ENCODE measurements at places on chromosomes 12 and 14.

DNA sequence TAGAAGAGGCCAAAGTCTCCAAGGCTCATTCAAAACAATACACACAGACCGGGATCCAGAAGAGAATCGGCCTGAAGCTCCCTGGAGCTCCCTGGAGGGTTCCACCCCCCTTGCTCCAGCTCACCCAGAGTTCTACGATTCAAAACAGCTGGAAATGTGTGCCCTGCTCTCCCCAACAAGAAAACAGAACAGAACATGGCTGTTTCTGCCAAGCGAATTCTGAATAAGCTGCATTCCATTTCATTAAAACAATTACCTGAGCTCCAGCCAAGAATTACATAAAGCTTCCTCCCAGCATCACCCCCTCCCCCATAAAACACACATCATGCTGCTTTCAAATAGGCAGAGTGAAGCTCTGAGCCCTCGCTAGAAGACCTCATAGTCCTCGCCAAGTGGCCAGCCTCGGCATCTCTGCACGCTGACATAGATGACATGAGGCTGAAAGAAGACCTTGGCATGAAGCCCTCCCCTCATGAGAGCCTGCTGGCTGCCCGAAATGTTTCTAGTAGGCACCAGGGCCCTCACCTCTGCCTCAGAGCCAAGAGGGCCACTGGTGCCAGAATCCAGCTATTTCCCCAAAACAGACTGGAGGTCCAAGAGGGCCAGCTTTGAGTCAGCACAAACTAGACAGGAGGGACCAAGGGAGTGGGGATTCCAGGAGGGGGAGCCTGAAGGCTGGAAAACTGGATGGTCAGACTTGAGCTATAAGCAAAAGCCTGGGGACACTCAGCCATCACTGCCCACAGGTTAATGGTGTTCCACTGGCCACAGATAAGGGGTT, 8.3 kb downstream of the PXN start:
- DNase-seq, result no peak

GRCh38 chr14:74841230-74842207, 34.4 kb downstream of the PROX2 start:
- no peak for DNase-seq

DNA sequence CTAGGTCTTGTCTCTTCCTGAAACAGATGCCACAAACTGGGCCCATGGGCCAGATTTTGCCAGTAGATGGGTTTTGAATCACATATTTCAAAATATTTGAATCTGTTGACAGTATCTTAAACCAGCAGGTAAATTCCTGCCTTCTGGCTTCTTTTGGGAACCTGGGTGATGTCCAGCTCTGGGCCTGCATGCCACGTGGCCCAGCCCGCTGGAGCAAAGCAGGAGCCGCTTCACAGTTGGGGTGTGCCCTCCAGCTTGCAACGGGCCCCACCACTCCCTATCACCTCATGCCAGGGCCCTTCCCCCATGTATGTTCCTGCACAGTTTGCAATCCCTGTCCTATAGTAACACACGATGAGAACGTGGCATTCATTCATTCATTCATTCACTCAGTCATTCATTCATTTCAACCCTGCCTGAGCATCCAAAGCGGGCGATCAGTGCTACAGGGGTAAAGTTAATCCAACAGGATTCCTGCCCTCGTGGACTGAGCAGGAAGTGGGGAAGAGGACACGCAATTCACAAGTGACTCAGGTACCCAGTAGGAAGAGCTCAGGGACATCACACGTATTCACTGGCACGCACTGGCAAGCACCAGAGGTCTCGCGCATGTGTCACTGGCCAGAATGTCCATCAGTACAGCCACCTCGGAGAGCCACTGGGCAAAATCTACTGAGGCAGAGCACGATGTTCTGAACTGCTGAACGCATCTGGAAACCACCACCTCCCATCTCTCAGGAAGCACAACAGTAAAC, 27.8 kb downstream of the SCARB1 start:
- DNase-seq, result no peak

DNA sequence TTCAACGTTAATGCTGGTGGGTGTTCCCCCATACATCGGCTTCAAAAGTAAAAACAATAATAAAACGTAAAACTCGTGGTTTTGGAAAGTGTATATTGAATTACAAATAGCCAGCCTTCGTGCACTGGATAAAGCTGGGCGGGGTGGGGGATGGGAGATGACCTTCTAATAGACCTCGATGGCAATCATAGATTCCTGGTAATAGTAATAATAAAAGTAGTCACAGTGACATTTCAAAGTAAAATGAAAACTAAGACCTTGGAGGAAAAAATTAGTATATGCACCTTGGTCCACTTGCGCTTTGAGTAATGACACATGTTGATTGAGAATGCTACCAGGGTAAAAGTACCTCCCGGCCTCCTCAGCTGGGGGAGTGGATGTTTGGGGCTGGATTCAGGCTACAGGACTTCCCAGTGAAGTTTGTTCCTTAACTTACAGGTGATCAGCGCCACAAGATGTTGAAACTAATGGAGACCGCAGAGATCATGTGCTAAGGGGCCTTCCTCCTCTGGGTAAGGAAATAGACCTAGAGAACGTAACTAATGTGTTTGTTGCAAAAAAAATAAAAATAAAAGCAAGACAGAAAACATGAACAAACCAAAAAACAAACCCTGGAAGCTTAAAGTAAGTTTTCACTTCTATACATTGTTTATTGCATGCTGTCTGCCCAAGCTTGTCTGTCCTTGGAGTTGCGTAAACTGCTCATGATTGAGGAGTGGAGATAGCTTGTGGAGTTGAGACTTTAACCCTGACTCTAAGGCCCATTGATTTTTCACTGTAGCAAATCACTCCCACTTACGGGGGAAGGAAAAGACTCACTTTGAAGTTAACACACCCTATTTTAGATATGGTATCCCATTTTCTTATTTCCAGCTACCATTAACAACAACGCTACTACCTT, 907 bp upstream of the LRIG3 start:
- DNase-seq, result no peak

GRCh38 chr12:69329669-69330428, 18.3 kb upstream of the LYZ start:
- DNase-seq, result no peak

- peak; percentile 69 for DNase-seq
Measured at GRCh38 chr14:99415496-99416281, 65.0 kb downstream of the SETD3 start.

- no peak for DNase-seq
Measured at GRCh38 chr14:29745863-29746262, 181.8 kb downstream of the PRKD1 start.

DNA sequence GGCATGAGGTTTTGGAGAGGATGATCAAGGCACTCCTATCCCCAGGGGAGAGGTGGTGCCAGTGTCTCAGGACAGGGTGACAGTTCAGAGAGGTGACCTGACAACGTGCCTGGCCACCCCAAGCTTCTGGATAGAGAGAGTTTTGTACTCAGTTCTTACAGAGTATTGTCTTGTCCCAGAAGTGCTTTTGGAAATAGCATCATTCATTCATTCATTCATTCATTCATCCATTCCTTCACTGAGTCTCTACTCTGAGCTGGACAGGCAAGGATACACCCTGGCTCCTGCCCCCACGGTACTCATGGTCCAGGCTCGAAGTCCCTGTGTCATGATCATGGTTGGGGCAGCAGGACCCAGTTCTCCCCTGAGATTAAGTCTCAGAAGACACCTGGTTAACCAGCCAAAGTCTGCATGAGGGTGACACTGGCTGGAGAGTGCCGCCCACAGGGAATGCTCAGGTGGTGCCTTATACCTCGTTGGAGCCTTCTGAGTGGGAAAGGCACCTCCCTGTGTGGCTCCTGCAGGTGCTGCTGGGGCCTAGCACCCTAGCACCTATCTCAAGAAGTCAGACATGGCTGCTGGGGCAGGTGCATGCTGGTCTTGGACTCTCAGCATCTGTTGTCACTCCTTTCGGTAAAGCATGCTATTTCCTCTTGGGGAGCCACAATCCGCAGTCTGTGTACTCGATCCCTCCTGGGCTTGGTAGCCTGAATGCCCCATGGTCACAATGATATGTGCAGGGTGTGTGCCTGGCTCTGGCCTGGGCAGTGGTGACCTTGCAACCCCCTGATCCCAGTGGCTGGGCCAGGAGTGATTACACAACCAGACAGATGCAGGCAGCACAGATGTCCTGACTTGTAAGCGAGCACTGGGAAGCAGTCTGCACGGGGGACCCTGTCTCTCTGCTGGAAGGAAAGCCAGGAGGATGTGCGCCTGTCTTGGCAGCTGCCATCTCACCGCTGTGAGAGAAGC, 57.8 kb downstream of the C14orf132 start:
- no peak for DNase-seq

GRCh38 chr12:27194644-27195043, 49.4 kb upstream of the STK38L start:
- peak; percentile 78 for DNase-seq

- DNase-seq, result peak; percentile 87
Measured at GRCh38 chr12:48995086-48995879, 3.9 kb downstream of the DDN start.

GRCh38 chr14:21036751-21037150, 2.1 kb upstream of the RNASE13 start:
- DNase-seq, result no peak

- no peak for DNase-seq
Measured at GRCh38 chr12:4829161-4829792, 80.4 kb upstream of the KCNA1 start.

DNA sequence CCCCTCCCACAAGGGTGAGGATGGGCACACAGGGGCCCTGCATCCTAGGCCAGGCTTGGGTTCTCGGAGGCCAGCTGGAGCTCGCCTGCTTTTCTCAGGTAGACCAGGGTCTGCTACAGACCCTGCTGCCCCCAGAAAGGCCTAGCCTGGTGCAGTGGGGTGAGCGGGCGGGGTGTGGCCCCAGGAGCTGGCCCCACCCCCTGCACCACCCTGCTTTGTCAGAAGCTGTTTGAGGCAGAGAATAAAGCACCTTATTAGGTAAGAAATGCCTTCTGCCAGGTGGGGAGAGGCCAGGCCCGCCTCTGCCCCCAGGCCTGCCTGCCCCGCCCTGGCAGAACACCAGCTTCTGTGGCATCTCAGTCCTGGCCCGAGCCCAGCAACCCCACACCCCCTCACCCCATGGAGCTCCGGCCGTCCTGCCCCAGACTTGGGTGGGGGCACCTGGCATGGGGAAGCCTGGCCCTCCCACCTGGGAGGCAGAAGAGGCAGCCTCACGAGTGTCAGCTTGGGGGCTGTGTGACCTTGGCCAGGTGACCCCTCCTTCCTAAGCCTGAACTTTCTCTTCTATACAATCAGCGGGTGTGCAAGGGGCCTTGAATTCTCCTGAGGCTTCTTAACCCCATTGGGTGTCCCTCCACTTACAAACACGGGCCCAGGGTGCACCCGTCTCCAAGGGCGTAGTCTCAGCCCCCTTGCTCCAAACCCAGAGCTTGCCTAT, 43.2 kb downstream of the KRT80 start:
- no peak for DNase-seq

- no peak for DNase-seq
Measured at GRCh38 chr14:49951691-49952345, 58.9 kb downstream of the ARF6 start.

GRCh38 chr12:69055706-69056105, 122.7 kb upstream of the CPM start:
- DNase-seq, result no peak

DNA sequence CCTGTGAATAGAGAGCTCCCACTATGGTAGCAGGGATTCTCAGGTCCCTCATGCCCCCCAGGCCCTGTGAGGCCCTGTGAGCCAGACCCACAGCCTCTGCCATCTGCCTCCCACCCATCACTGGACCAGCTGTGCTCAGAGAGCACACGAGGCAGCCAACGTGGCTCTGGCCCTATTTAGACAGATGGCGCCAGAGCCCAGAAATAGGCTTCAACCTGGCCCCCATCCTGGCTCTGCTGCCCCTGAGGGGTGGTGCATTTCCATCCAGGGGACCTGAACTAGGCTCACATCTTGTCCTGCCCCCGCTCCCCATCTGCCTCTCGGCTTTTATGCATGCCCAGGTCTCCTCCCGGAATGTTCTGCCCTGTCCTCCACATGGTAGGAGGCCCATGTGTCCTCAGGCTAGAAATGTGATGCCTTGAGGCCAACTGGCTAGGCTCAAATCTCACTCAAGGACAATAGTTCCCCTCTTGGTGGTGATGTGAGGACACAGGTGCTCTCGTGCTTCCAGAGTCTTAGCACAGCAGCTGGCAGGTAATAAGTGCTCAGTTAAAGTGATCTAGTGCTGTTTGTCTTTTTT, 18.9 kb downstream of the TMEM63C start:
- DNase-seq, result no peak

DNA sequence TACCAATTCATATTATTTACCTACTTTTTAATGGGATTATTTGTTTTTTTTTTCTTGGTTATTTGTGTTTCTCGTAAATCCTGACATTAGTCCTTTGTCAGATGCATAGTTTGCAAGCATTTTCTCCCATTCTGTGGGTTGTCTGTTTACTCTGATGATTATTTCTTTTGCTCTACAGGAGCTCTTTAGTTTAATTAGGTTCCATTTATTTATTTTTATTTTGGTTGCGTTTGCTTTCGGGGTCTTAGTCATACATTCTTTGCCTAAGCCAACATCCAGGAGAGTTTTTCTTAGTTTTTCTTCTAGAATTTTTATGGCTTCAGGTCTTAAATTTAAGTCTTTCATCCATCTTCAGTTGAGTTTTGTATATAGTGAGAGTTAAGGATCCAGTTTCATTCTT, 289.9 kb downstream of the AKAP6 start:
- no peak for DNase-seq

DNA sequence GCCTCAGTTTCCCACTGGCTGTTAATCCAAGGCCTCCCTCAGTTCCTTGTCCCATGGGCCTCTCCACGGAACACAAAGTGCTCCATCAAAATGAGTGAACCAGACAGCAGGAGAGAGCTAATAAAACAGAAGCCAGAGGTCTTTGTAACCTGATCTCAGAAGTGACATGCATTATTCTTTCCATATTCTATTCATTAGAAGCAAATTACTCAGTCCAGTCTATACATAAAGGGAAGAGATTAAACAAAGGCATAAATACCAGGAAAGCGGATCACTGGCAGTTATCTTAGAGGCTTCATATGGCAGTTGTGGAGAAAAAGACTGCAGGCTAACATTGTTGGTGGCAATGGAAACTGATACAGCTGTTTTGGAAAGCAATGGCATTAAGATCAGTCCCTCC, 170.6 kb upstream of the GARIN6 start:
- peak; percentile 69 for DNase-seq

DNA sequence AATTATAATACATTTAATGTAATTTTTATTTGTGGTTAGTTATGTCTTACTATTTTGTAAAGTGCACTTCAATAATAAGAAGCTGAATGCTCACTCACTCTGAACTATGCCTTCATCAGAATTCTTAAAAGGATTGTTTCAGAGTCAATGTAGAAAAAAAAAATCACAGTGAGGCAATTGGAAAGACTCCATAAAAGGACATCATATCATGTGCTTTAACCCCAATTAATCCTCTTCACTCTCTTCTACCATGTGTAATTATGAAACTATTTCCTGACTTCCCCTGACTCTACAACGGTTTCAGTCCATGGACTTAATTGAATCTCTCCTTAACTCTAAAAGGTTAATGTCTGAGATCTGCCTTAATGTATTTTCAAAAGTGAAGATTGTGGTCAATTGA, 250.4 kb upstream of the ALG10 start:
- DNase-seq, result no peak

DNA sequence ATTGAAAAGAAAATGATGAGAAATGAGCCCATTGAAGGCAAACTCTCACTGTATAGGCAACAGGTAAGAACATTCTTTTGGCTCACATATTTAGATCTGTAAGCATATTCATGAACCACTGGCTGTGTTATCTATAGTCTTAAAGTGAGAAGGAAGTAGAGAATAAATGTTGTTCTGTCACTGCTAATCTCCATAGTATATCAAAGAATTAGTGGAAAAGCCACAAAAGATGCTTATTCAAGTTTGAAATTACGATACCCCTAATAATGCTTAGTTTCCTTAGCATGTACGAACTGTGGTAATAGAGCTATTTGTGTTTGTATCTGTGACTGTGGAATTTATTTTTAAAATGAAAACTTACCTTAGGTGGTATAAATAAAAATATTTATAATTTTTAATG, 22.8 kb downstream of the IFT81 start:
- DNase-seq, result no peak

All from SK-N-DZ (cell line).